ENCODE measurements at places on chromosomes 7 and 10.

- no peak for DNase-seq
Observed at GRCh38 chr7:6590645-6591110, 857 bp downstream of the INTS15 start.

DNA sequence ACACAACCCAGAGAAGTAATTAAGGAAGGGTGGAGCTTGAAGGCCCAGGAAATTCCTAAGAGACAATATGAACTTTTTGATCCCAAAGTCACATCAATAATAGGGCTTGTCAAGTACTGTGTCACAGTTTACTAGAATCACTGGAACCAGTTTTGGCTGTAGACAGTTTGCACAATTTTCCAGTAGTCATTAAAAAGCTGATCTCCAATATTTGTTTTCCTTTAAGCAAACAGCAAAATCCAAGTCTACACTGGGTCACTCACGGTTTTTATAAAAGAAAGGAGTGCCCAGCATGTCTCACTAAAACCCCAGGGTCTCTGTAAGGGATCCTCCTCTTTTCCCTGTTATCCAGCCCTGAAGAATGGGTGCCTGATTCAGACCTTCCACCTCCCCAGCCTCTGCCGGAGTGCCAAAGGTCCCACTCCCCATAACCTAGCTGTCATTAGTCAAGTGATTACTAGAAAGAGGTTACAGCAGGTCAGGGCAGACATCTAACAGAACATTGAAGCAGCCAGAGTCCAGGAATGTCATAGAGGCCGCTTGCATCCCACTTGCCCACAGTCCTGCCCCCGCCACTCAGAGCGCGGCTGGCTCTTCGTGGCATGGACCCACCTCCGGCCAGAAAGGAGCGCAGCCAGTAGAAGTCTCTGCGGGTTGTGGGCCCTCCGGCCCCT lies 552 bp downstream of the SLC25A16 start:
- no peak for DNase-seq

GRCh38 chr10:52756295-52756694 lies 16.3 kb downstream of the MBL2 start:
- no peak for DNase-seq

- DNase-seq: no peak
Observed at GRCh38 chr7:142409471-142409870, 151.6 kb upstream of the PRSS58 start.

GRCh38 chr7:51067258-51067657 lies 249.4 kb downstream of the COBL start:
- no peak for DNase-seq

DNA sequence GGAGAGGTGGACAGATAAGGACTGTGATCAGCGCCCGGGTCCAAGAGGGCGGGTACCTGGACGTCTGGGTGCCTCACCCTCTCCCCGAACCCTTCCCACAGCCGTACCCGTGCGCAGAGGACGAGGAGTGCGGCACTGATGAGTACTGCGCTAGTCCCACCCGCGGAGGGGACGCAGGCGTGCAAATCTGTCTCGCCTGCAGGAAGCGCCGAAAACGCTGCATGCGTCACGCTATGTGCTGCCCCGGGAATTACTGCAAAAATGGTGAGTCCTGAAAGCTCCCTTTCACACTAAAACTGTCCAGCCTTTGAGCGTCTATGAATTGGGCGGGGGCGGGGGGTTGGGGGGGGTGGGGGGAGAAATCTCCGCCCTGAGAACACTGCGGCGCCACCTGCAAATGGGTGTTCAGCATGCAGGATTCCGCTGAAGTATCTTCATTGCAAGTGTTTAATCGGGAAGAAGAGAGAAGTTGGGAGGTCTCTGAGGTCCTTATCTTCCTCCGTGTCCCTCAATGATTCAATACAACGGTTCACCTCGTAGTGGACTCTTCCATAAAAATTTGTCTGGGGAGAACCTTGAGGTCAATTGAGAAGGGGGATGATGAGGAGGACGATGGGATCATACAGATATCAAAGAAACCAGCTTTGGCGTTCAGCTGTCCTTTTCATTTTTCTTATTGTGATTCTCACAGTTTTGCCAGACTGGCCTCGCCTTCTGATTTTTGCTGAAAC lies 906 bp downstream of the DKK1 start:
- DNase-seq: no peak

DNA sequence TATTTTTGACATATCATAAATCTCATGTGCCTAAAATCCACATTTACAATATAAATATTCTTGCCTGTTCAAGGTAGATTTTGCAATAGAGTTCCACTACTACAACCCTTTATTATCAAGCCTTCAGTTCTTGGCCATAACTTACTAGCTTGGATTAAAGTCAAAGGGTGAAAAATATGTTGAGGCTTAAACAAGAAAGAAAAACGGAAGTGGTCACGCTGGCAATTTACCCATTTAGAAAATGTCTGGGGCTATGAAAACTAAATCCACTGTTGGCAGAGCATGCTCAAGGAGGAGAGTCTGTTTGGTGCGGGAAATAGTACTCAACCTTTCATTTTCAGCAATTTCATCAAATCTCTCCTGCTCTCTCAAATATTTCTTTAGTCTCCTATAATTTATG lies 209.8 kb upstream of the RHOBTB1 start:
- DNase-seq: no peak

DNA sequence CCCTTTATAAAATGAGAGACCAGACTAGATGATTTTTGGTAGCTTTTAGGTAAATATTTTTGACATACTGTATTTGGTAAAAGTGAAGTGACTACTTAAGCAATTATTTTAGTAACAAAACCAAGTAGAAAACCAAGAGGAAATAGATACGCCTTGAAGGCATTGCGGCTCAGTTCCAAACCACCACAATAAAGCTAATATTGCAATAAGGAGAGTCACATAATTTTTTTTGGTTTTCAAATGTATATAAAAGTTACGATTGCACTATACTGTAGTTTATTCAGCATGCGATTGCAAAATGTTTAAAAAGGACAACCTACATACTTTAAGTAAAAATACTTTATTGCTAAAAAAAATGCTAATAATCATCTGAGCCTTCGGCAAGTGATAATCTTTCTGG lies 581.7 kb upstream of the POT1 start:
- DNase-seq: no peak

- DNase-seq: no peak
Observed at GRCh38 chr10:75726522-75727483, 295.4 kb downstream of the LRMDA start.

- DNase-seq: peak; percentile 32
Observed at GRCh38 chr7:22782616-22783232, 39.9 kb downstream of the TOMM7 start.

- peak; percentile 59 for DNase-seq
Observed at GRCh38 chr10:86970162-86970981, 2.1 kb downstream of the ADIRF start.

GRCh38 chr10:24982319-24983112 lies 30.1 kb upstream of the PRTFDC1 start:
- DNase-seq: no peak

DNA sequence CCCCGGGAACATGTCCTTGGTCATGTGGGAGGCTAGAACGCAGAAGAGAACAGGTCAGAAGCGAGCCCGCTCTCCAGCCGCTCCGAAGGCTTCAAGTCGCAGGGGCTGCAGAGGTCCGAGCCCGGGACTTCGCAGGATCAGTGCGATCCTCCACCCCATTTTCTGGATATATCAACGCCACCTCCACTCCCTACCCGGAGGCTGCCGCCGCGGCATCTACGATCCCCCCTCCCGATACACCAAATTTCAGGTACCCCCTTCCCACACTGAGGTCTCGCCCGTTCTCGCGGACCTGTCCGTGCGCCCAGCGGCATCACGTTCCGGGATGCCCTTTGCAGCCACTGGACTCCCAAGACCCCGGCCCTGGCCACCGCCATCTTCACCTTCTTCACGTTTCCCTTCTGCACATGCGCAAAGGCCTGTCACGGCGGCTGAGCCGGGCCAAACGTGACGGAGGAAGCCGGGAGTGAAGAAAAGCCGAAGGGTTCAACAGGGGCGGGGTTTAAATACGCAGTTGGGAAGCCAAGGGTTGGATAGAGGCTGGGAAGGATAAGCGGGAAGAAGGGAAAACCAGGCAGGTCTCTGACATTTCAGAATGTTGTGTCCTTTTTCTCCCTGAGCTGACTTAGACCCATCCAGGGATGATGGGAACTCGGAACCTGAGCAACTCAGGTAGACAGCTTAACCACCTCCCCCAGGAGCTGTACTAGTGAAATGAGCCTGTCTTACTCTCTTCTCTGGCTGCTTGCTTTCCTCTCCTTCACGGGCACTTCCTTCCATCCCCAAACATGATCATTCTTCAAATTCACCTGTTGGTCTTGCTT lies at the start of gene NDUFB8:
Gene NDUFB8, minus strand, starts transcription at position 397 of the 824 bp plus-strand sequence. Its CDS starts 20 bp downstream, at position 377.
- DNase-seq: peak; percentile 71
